Choroid plexus epithelial cell (primary cell): ENCODE measurements at places on chromosomes 12 and 14.

GRCh38 chr14:95816539-95816938 lies 60.1 kb upstream of the TUNAR start:
- DNase-seq, result no peak

GRCh38 chr12:50542448-50542847 lies 37.7 kb downstream of the DIP2B start:
- peak; percentile 20 for DNase-seq

DNA sequence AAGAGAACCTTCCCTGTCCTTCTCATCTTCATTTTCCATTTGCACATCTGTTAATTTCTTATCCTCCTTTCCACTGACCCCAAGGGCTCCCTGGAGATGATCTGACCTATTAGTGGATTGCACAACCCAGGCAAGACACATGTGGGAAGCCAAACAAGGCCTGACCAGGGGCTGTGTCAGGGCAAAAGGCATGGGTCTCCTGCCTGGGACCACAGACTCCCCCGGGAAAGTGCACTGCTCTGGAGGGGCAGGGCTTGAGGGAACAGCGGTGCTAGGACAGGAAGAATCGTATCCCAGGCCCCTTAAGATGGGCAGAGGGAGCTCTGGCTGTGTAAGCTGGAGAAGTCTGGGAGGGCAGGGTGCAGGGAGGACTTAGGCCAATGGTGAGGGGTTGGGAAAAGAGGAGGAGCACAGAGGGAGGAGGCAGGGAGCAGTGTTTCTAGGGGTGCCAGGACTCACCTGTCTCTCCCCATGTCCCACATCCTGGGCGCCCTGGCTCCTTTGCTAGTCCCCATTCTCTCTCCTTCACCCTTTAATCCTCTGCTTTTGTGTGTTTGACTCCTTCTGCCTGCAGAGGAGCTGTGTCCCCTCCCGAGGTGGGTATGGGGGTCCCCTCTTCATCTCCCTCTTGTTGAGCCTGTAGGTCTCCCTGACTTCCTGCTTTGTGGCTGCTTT lies 25.3 kb downstream of the PLEKHG3 start:
- no peak for DNase-seq

DNA sequence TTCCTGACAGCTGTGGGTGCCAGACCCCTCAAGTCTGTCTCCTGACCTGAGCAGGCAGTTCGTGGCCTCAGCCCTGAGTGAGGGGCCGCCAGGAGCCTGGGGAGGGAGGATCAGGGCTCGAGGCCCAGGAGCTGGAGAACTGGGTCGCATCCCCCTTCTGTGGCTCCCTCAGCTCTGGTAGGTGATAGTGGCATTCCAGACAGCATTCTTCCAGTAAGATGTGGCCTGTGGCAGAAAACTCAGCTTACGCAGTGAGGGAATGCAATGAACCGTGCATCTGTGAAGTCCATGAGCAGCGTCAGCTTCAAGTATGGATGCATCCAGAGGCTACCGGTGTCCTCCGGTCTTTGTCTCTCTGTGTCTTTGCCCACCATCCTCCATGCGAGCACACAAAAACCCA lies 28.4 kb upstream of the FBRSL1 start:
- no peak for DNase-seq

GRCh38 chr14:67393689-67394088 lies 18.3 kb downstream of the PLEK2 start:
- DNase-seq, result no peak

- DNase-seq, result no peak
Measured at GRCh38 chr14:64185184-64185583, 109.0 kb downstream of the ESR2 start.
